Motor neuron (in vitro differentiated cells): ENCODE measurements at places on chromosomes 4 and X. TPM values are rescaled to one million over a fixed set of nuclear protein-coding genes. Genes with fewer than 3 reads are reported as not detected.

The ARMCX2 gene
- 1.9 and 10.6 TPM in 2 replicates for total RNA-seq

The NOX1 gene
- total RNA-seq: not detected in 2 replicates

The FGFBP2 gene
- total RNA-seq: 0.71 and 0.74 TPM in 2 replicates

The MAB21L2 gene
- 1.0 and 1.4 TPM in 2 replicates for total RNA-seq

The POU4F2 gene
- 0.50 TPM in 1 of 2 replicates, not detected in the other for total RNA-seq

The POLN gene
- 3.0 and 4.5 TPM in 2 replicates for total RNA-seq

The MOSPD2 gene
- total RNA-seq: 18.8 and 22.4 TPM in 2 replicates

The OFD1 gene
- 25.5 and 26.8 TPM in 2 replicates for total RNA-seq

The COX7B2 gene
- not detected in 2 replicates for total RNA-seq

The ZCCHC12 gene
- total RNA-seq: 18.5 and 19.0 TPM in 2 replicates

The MAGEA10 gene
- 0.29 TPM in 1 of 2 replicates, not detected in the other for total RNA-seq

The CXCL3 gene
- 1.4 and 1.5 TPM in 2 replicates for total RNA-seq

The GEMIN8 gene
- 8.1 and 9.4 TPM in 2 replicates for total RNA-seq

The KDR gene
- total RNA-seq: 28.0 and 29.8 TPM in 2 replicates

The MAGEE1 gene
- 7.4 and 7.8 TPM in 2 replicates for total RNA-seq

The FAM47A gene
- total RNA-seq: 0.19 TPM in 1 of 2 replicates, not detected in the other
